ENCODE measurements at places on chromosomes 4 and X. TPM values are rescaled to one million over a fixed set of nuclear protein-coding genes. Genes with fewer than 3 reads are reported as not detected.

Gene TEX13D
- total RNA-seq: not detected

Gene ANXA5
- total RNA-seq: 216 TPM

Gene ASB12
- not detected for total RNA-seq

- H3K36me3 ChIP-seq: no peaks in the 10 kb centered on the region
These were observed 236.1 kb downstream of the QDPR start for GRCh38 chr4:17275836-17276235.

Gene FAM13A
- 28.3 TPM for total RNA-seq

- DNase-seq: no peak
- no peak overlapping the region for H3K27ac ChIP-seq
- no peaks in the 10 kb centered on the region for H3K27me3 ChIP-seq
- H3K4me1 ChIP-seq: no peaks in the 10 kb centered on the region
- H3K4me3 ChIP-seq: no peak overlapping the region
These were observed 72.0 kb upstream of the INTU start for GRCh38 chr4:127560755-127561154.

All from right lobe of liver (tissue), 6 donors.